ENCODE measurements at places on chromosomes 2 and 18. TPM values are rescaled to one million over a fixed set of nuclear protein-coding genes. Genes with fewer than 3 reads are reported as not detected.

TDRD15 gene
- total RNA-seq, result not detected

KIF5C gene
- total RNA-seq, result 73.5 TPM

FEV gene
- total RNA-seq, result not detected

PSMA8 gene
- total RNA-seq, result not detected

CPO gene
- total RNA-seq, result 0.46 TPM

PPM1B gene
- total RNA-seq, result 94.2 TPM

DNA sequence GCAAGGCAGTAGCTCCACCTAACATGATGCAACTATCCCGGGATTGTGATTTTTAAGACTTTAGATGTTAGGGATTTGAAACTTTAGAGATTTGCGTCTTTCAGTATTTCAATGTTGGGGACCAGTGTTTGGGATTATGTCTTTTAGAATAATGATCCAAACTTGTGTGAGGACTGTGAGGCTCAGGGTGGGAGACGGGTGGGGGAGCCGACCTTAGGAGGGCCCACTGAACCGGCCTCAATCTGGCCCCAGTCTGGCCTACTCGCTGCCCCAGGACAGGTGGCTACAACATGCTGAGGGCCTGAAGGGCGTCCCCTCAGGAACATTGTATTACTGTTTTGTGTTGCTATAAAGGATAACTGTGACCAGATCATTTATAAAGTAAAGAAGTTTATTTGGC lies 10.7 kb downstream of the AMER3 start:
- DNase-seq, result no peak

DNA sequence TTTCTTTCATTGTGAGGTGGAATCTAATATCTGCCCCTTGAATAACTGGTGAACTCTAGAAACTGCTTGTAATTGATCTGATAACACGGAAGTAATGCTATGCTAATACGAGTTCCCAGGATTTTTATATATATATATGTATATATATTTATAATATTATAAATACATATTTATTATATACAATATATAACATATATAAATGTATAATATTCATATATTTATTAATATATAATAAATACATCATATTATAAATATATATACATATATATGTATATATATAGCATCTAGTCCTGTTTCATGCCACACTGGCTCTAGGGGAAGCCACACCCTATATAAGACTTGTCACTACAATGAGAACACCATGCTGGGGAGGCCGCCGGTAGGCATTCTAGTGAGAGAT lies 156.7 kb upstream of the CDH19 start:
- DNase-seq, result no peak

GRCh38 chr18:10495936-10496335 lies 29.9 kb upstream of the NAPG start:
- no peak for DNase-seq

DNA sequence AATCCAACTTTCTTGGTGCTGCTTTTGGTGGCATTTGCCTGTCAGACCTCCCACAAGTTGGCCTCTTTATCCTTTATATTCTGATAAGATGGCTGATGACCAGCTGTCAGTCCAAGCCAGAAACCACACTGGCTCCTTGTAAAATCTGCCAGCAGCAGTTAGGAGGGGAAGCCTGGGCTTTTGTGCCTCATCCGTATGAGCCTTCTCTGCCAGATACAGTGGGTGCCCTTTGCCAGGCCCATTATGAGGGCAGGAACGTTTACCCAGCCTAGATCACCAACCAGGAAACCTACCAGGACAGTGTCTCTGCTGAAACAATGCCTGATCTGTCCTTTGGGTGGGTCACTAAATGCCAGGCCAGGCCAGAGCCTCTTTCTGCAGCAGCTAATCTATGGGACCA lies 202.9 kb upstream of the SP5 start:
- no peak for DNase-seq

GRCh38 chr2:217621391-217621801 lies 381.4 kb downstream of the TNS1 start:
- DNase-seq, result no peak

DNA sequence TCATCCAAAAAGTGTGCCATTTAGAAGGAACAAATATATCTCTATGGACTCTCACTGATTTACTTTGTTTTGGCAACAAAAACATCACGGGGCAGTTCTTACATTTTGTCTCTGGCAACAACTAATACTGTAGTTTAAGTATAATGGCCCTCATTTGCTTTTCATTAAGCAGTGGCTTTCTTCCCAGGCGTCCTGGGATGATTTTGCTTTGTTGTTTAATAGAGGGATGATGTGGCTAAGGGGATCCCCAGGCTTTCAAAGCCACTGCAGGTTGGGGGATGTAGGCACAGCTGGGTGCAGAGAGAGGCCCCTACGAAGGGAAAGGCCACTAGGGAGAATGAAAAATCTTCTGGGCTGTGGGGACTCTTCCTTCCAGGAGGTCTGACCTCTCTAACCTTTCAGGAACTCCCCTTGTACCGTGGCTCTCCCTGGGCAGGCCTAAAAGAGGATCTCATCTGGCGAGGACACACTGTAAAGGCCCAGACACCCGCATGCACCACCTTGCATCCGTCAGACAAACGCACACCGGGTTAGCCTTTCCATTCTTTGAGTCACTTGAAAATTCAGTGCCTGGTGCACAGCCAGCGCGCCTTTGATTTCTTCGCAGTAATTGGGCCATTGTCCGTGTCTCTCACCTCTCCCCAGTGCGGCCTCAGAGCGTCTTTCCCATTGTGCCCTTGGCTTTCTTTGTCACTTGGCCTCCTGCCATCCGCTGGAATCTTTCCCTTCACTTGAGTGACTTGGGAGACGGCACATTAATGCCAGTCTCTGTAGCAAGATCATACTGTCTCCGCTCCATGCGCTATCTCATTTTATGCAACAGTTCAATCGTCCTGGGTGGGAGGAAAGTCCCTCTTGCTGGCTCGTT lies 40.3 kb upstream of the AFF3 start:
- DNase-seq, result peak; percentile 16

DNA sequence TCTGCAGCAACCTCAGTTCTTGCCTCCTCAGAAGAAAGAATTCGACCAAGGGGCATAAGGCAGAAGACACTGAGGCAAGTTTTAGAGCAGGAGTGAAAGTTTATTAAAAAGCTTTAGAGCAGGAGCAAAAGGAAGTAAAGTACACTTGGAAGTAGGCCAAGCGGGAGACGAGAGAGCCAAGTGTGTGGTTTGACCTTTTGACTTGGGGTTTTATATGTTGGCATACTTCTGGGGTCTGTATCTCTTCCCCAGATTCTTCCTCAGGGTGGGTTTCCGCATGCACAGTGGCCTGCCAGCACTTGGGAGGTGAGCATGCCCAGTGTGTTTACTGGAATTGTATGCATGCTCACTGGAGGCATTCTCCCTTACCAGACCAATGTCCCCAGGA lies 59.3 kb upstream of the ANKRD44 start:
- DNase-seq, result no peak

DNA sequence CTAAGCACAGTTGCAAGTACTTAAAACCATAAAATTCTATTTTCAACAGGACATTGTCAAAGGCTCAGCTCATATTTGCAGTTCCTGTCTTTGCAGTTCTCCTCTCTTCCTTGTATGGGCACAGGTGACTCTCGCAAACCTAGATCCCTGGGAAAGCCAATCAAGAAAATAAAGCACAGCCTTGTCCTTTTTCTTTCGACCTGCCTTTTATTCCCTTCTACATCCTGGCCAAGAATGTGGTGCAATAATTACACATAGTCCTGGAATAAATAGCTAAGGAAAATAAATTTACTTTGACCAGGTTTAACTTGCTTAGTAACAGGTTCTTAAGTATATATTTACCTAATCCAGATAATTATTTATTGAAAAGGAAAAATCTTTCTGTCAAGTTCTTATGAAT lies 20.2 kb downstream of the ATG16L1 start:
- DNase-seq, result no peak

DNA sequence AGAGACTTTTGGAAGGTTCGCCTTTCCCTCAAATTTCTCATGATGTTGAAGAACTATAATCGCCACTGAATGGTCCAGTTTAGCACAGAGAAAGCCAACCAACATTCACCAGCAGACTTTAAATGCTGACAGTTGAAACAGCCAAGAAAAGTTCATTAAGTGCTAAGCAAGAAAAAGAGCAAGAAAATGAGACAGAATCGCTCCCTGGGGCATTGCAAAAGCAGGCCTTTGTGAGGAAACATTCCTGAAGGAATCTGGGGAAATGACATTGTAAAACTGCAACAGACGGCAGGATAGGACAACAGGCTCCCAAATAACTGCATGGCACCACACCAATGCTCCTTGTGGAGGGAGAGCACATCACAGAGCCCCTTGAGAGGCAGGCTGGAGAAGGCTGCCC lies 269.3 kb upstream of the ID2 start:
- DNase-seq, result no peak

- DNase-seq, result no peak
Observed at GRCh38 chr2:106096299-106097037, 97.6 kb downstream of the UXS1 start.

- DNase-seq, result peak; percentile 19
Observed at GRCh38 chr2:41222593-41222992, 770.7 kb upstream of the SLC8A1 start.

- DNase-seq, result no peak
Observed at GRCh38 chr2:69438580-69438979, 1.3 kb upstream of the NFU1 start.

- DNase-seq, result no peak
Observed at GRCh38 chr18:54558609-54559585, 32.1 kb upstream of the DYNAP start.

DNA sequence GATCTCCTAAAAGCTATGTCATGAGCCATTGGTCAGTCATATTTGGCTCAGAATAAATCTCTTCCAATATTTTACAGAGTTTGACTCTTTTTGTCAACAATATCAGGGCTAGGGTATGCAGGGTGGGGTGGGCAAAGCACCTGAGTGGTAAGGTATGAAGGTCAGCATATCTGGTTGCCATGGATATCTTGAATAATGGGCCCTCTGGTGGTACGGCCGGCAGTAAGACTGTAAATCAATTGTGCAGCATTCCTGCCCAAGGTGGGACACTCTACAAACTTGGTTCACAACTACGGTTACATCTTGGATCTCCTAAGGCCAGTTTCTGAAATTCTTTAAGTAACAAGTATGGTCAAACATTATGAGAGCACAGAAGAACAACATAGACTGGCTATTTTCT lies 119.6 kb downstream of the SPOPL start:
- no peak for DNase-seq

GRCh38 chr18:24185805-24186204 lies 46.9 kb downstream of the CABYR start:
- no peak for DNase-seq

- peak; percentile 20 for DNase-seq
Observed at GRCh38 chr2:221447310-221447709, 124.8 kb downstream of the EPHA4 start.

DNA sequence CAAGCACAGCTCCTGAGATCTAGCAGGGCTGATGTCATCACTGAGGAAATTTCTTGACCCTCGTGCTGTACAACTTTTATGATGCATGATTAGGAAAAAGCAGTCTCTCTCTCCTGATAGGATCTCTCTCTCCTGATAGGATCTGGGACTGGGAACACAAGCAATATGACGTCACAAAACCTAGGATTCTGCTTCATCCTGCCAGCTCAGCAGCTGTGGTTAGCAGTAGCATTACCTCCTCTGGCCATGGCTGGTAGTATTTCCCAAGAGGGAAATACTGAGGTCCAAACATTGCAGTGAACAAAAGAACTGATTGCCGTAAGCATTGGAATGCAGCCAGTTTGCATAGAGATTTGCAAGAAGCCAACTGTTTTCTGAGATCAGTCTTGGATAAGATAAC lies 521.2 kb upstream of the POU3F3 start:
- DNase-seq, result no peak

DNA sequence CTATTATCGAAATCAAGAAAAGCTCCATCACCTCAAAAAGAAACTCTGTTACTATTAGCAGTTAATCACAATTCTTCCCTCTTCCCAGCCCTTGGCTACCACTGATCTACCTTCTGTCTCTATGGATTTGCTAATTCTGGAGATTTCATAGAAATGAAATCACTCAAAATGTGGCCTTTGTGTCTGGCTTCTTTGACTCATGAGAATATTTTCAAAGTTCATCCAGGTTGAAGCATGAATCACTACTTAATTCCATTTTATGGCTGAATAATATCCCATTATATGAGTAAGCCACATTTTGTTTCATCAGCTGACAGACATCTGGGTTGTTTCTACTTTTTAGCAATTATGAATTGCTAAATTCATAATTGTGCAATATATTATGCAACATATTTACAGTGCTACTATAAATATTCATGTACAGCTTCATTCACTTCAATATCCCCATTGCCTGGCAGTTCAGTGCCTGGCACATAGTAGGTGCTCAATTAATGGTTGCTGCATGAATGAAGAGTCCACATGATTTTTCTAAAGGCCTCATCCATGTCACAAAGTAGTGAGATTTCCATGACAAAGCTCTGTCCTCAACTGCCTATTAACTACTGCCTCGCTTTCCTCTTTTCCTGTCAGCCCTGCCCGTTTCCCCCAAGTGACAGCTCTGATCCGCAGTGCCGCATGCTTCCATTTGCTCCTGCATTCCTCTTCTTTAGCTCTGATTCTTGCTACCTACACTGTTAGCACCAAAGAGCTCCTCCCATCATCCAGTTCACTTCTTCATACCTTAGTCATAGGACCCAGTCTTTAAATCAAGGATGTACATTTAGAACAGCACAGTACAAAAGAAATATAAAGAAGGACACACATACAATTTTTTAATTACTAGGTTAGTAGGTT lies 32.8 kb downstream of the CCDC93 start:
- DNase-seq, result no peak
